ENCODE measurements at places on chromosomes 2 and 18.

- no peak for DNase-seq
Measured at GRCh38 chr2:217897091-217897715, 105.6 kb downstream of the TNS1 start.

GRCh38 chr2:232132181-232132580, 170.7 kb downstream of the DIS3L2 start:
- DNase-seq: no peak

- no peak for DNase-seq
Measured at GRCh38 chr2:239057533-239057932, 209.6 kb downstream of the TWIST2 start.

DNA sequence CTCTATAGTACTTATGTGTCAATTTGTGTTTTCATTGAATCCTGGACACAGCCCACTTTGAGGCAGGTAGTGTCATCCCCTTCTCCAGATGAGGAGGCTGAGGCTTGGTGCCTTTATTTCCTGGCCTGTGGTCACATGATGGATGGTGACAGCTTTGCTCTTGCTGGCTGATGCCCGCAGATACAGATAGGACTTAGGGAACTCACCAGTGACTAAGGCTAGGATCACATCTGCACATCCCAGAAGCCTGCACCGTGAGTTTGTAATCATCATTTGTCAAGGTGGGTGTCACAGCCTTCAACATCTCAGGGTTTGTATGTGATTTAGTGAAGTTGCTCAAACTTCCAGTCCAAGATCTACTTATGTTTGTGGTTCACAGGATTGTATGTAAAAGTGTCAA, 295.1 kb upstream of the RAB12 start:
- no peak for DNase-seq

DNA sequence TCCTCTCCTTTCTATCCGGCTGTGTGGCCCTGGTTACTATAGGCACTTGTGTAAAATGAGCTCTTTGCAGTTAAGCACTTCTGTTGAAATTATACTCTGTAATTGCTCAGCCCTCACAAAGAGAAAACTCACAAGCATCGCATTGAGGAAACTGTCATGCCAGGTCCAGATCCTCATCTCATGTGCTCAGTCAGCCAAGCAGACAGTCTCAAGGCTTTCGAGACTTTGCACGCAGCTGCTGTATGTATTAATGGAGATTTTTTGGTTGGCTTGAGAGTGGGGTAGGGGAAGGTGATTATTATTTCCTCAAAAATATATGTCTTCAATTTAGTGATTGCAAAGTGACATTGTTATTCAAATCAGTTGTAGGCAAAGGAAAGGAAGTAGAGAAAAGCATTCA, 33.0 kb upstream of the PHLPP1 start:
- DNase-seq: no peak

- no peak for DNase-seq
Measured at GRCh38 chr18:26561769-26562168, 13.4 kb upstream of the KCTD1 start.

DNA sequence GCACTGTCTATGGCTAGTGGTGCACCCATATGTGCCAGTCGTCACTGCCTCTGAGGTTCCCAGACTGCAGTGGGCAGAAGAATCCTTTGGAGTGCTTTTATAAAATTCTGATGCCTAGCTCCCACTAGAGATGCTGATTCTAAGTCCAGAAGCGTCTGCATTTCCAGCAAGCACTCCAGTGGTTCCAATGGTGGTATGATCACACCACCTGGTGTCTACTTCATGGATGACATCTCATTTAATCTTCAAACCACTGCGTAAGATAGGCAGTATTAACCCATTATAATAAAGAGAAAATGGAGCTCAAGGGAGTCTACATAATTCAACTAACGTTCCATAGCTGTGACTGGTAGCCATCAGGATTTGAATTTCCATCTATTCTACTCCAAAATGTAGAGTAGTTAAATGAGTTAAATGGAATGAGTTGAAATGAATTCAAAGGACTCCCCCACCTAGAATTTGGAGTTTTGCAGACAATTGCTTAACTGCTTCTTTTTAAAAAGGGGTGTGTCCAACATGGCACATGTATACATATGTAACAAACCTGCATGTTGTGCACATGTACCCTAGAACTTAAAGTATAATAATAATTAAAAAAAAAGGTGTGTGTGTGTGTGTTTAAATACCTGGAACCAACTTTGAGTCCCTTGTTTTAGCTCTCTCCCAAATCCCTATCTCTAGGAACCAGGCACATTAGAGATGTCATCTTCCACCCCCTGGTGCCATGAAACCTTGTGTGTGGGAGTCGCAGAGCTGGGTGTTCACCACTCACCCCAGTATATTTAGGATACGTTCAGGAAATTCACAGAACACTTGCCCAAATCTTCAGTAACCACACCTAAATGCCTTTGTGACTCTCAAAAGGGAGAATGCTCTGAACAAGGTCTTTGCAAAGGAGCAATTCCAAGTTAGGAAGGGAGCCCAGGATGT, 14.1 kb downstream of the LAMA3 start:
- DNase-seq: peak; percentile 52

DNA sequence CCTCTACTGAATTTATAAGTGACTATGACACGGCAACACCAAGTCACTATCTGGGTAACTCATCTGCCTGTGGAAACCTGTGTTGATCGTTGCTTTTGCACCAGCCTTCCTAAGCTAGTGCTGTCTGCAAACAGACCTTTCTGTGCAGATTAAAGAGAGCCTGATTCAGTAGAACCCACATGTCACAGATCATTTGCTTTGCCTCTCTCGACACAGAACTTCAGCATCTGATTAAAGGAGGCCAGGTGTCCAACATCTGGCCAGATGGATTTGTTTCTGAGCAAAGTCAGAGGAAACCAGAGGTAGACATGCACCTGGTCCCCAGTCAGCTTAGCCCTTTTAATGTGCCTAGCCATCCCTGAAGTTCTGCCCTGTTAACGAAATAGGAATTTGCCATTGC, 15.0 kb upstream of the TTR start:
- no peak for DNase-seq

- DNase-seq: no peak
Measured at GRCh38 chr2:20494241-20494640, 47.4 kb downstream of the RHOB start.

DNA sequence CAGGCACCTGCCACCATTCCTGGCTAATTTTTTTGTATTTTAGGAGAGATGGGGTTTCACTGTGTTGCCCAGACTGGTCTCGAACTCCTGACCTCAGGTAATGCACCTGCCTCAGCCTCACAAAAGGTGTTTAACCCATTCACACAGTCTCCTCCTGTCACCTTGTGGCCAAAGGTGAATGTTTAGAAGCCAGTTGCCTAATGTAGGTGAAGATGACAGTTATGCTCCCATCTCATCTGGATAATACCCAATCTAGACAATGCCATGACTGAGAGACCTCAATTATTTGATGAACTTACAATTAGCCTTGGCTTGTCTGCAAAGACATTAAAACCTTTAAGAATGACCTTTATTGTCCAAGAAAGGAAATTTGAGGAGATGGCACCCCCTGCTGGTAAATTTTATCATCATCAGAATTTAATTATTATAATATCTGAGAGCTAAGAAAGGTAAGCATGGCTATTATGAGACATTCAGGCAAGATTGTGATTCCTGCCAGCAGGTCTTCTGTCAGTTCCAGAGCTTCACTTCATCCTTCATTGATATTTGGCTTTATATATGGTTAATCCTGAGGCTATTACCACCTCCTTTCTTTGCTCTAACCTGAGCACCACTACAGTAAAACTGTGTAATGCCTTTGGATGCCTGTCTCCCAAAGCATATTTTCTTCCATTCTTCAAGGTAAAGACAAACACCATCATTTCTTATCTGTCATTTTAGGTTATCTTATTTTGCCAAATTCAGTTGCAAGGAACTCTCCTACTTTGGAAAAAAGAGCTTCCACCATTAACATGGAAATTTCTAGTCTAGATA, 117.6 kb downstream of the FAM124B start:
- DNase-seq: peak; percentile 64

GRCh38 chr2:17115042-17115441, 403.2 kb downstream of the RAD51AP2 start:
- DNase-seq: no peak

- DNase-seq: no peak
Measured at GRCh38 chr18:63575681-63576080, 11.5 kb upstream of the SERPINB13 start.

GRCh38 chr2:68251855-68252399, 405 bp downstream of the PPP3R1 start:
- no peak for DNase-seq

DNA sequence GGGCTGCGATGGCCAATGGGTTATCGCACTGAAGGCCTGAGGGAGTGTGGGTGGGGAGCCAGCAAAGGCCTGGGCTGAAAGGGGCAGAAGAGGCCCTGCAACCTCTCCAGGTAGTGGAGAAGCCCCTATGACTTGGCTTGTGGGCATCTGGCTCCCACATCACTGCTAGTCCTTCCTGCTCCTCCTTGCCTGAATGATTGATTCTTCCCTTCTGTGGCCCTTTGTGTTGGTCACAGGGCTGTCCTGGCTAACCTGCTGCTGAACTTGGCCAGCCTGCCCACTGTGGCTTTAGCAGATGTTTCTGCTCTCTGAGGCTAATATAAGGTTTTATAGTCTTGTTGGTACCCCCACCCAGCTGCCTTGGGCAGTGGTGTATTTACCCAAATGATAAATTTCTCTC, 136.2 kb upstream of the ALPP start:
- no peak for DNase-seq

DNA sequence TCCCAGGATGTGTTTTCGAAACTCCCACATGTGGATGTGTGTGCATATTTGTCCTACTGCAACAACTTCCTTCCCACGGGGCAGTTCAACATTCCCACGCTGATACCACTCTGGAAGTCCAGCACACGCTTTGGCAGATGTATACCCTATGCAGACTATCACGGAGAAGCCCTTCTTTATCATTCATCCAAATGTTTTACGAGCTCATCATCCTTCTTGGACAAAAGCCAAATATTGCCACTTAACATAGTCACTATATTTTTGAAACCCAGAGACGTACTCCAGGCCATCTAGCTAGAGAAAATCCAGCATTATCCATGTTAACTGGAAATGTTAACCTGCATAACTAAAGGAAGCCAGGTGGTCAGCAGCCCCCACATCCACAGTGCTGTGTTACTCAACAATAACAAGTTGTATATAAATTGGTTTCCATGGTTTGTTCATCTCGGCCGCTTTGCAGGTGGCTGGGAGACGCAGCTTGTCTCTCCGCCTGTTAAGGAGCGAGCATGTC, 131.5 kb downstream of the ZNF532 start:
- DNase-seq: peak; percentile 10

- no peak for DNase-seq
Measured at GRCh38 chr2:120385355-120386127, 39.6 kb downstream of the INHBB start.

GRCh38 chr2:119472749-119473148, 41.1 kb downstream of the TMEM37 start:
- no peak for DNase-seq

DNA sequence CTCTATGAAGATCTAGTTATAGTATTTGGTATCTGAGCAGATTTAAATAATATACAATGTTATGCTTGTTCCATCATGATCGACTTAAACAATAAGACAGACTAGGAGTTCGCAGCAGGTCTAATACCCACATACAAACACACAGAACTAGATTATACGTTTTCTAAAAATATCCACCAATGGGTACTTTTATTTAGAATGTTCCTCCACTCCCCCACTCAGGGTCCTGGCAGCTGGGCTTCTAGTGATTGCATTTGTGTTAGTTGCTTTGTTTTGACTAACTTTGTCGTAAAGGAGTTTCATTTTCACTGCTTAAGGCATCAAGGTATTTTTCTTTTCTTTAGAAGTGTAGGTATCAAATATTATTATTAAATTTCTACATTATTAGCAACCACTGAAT, 91.4 kb downstream of the RPRM start:
- no peak for DNase-seq

DNA sequence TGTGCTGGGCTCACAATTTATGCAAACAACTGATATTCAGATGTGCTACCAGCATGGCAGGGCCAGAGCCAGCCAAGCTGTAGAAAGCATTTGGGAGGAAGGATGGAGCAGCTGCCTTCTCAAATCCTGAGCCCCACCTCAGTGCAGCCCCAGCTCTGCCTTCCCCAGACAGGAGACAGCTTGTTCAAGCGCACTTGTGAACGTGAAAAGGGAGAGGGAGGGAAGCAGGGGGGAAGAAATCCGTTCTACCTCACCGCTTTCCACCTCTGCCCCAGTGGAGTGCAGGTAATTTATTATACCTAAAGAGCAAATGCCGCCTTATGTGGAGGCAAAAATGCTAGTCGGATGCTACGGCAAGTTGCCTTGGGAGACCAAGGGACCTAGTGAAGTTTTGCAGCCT, 66.0 kb upstream of the SLC14A2 start:
- no peak for DNase-seq

DNA sequence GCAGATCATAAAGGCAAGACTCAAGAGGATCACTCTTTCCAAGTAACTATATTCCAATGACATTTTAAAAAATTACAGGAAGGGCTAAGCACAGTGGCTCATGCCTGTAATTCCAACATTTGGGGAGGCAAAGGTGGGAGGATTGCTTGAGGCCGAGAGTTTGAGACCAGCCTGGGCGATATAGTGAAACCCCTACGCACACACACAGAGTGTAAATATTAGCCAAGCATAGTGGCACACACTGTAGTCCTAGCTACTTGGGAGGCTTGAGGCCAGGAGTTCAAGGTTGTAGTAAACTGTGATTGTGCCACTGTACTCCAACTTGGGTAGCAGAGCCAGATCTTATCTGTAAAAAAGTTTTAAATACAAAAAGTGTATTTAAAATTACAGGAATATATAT, 450.2 kb upstream of the NRP2 start:
- DNase-seq: no peak

DNA sequence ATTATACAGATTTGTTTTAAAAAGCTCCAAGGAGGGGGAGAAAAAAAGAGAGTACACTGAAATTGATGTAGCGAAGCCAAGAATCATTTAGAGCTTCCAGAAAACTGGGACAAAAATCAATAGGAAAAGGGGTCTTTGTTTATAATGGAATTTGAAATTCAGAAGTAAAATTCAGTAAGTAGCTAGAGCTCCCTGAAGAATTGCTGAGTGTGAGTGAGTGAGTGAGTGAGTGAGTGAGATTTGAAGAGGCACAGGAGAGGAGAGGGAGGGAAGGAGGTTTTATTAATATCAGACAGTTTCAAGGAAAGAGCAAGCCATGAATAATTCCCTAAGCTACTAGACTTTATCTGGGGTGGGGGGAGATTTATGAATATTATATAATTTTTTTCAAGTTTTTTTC, 60.7 kb upstream of the ARHGAP28 start:
- DNase-seq: no peak

DNA sequence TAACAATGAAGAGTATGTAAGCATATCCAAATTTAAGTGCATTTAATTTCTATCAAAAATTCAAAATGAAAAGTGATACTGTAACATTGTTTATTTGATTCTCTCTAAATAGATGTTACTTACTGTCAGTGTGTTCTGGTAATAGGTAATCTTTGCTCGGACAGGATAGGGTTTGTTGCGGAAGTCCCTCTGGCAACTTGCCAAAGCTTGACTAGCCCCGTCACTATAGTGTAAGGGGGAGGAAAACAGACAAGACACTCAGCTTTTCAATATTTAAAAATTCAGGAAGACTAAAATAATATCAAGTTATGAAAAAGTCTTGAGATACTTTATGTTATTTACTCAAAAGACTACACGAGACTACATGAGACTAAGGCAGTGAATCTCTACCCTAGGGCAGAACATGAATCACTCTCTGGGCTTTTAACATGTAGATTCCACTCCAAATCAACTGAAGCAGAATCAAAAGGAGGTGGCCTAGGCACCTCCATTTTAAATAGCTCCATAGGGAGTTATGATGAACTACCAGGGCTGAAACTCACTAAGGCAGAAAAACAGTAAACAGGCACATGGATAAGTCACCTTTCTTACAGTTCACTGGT, 5.9 kb downstream of the LMAN1 start:
- no peak for DNase-seq

All from hematopoietic multipotent progenitor cell (in vitro differentiated cells).